Lower lobe of right lung (tissue), 2 donors: ENCODE measurements at places on chromosomes 5 and 9. TPM values are rescaled to one million over a fixed set of nuclear protein-coding genes. Genes with fewer than 3 reads are reported as not detected.

GRCh38 chr9:2336055-2336454 lies 285.5 kb upstream of the VLDLR start:
- no peak overlapping the region for H3K4me3 ChIP-seq
- DNase-seq = no peak
- no peaks in the 10 kb centered on the region for H3K27me3 ChIP-seq
- no peaks in the 10 kb centered on the region for H3K4me1 ChIP-seq

GRCh38 chr5:149416987-149417710 lies 38.1 kb upstream of the IL17B start:
- peak overlapping the region; percentile 13 for H3K4me3 ChIP-seq
- H3K27ac ChIP-seq = peak overlapping the region; percentile 73
- no peaks in the 10 kb centered on the region for H3K27me3 ChIP-seq
- H3K36me3 ChIP-seq = no peaks in the 10 kb centered on the region

The PKN3 gene
- total RNA-seq = 11.1 TPM

DNA sequence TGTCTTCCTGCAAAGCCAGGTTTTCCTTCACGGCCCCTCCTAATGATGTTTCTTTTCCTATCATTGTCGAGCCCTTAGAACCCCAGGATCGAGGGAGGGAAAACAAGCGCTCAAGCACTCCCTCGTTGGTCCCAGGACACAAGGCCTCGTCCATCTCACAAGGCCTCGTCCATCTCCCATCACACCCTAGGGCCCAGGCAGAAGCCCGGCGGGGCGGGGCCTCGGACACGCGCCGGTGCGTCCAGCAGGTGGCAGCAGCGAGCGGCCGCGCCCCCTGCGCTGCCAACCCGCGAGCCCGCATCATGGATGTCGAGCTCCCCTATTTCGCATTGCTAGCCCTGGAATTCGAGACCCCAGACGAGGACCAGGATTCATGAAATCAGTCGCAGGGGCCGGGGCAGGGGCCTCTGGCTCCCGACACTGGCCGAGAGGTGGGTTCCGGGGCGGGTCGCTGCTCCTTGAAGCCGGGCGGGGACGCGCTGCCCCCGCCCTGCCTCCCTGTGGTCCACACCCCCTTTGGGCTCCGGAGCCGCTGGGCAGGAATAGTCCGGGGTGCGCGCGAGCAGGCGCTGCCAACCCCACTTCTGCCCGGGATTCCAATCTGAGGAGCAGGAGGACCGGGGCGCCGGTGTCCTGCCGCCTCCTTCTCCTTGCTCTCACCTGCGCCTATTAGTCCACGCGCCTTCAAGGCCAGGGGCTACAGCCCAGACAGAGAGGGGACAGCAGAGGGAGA lies at the start of gene ABLIM3:
Gene ABLIM3 (plus strand): TSS at position 270 of the 733 bp plus-strand sequence. CDS start 603 bp downstream, outside the sequence.
- DNase-seq = peak; percentile 80
- peak within 1 kb of the TSS; percentile 68 for H3K4me3 ChIP-seq
- H3K4me1 ChIP-seq = peaks cover 32% of the 10 kb centered on the region
- peak within 1 kb of the TSS; percentile 81 for H3K27ac ChIP-seq
- no peaks in the 10 kb centered on the region for H3K27me3 ChIP-seq

The TNFSF15 gene
- total RNA-seq = 5.2 TPM

The CDH9 gene
- not detected for total RNA-seq

- no peaks in the 10 kb centered on the region for H3K36me3 ChIP-seq
- H3K4me3 ChIP-seq = no peak overlapping the region
- DNase-seq = no peak
- no peaks in the 10 kb centered on the region for H3K27me3 ChIP-seq
- H3K27ac ChIP-seq = no peak overlapping the region
Measured at GRCh38 chr5:96327722-96328121, 105.3 kb downstream of the PCSK1 start.

DNA sequence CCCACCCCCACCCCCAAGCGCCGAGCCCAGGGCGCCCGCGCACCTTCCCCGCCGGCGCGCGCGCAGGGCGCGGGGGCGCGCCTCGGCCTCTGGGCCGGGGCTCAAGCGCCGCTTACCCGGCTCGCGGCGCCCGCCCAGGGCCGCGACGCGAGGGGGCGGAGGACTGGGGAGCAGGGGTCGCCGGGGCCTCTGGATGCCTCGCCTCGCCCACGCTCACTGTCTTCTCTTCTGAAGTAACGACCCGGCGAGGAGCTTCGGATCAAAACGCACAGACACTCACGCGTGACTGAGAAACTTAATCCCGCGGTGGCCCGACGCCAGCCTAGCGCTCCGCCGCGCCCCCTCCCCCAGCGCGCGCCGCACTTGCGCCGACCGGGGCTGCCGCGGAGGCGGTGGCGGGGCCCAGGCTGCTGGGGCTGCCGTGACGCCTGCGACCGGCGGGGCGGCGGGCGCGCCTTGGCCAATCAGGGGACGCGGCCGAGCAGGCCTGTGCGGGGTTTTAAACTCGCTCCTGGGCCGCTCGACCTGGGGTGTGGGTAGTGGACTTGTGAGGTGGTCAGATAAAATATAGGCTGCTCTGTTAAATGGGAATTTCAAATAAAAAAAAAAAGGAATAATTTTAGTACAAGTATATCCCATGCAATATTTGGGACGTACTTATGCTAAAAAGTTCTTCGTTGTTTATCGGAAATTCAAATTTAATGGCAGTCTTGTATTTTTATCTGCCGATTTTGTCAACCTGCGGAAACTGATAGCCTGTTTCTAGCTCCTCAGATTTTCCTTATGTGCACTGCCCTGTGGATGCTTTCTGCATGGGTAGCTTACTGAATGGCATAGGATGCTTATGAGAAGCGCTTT lies at the start of gene MPDZ:
Gene MPDZ (minus strand): TSS at position 409 of the 858 bp plus-strand sequence. CDS start 29,377 bp downstream, outside the sequence.
- peaks cover 8% of the 10 kb centered on the region for H3K4me1 ChIP-seq
- peak within 1 kb of the TSS; percentile 70 for H3K4me3 ChIP-seq
- peak within 1 kb of the TSS; percentile 85 for H3K27ac ChIP-seq
- H3K36me3 ChIP-seq = no peaks in the 10 kb centered on the region
- peak; percentile 62 for DNase-seq

The LURAP1L gene
- total RNA-seq = 29.2 TPM

- H3K27me3 ChIP-seq = peaks cover 42% of the 10 kb centered on the region
- peaks cover 20% of the 10 kb centered on the region for H3K4me1 ChIP-seq
- H3K36me3 ChIP-seq = no peaks in the 10 kb centered on the region
- no peak for DNase-seq
- H3K4me3 ChIP-seq = no peak overlapping the region
Measured at GRCh38 chr5:139901251-139901575, 105.6 kb downstream of the PSD2 start.

- H3K36me3 ChIP-seq = no peaks in the 10 kb centered on the region
- no peak overlapping the region for H3K27ac ChIP-seq
- no peaks in the 10 kb centered on the region for H3K4me1 ChIP-seq
- H3K4me3 ChIP-seq = no peak overlapping the region
- H3K27me3 ChIP-seq = peaks cover 4% of the 10 kb centered on the region
Measured at GRCh38 chr5:1779782-1780613, 19.6 kb downstream of the MRPL36 start.

DNA sequence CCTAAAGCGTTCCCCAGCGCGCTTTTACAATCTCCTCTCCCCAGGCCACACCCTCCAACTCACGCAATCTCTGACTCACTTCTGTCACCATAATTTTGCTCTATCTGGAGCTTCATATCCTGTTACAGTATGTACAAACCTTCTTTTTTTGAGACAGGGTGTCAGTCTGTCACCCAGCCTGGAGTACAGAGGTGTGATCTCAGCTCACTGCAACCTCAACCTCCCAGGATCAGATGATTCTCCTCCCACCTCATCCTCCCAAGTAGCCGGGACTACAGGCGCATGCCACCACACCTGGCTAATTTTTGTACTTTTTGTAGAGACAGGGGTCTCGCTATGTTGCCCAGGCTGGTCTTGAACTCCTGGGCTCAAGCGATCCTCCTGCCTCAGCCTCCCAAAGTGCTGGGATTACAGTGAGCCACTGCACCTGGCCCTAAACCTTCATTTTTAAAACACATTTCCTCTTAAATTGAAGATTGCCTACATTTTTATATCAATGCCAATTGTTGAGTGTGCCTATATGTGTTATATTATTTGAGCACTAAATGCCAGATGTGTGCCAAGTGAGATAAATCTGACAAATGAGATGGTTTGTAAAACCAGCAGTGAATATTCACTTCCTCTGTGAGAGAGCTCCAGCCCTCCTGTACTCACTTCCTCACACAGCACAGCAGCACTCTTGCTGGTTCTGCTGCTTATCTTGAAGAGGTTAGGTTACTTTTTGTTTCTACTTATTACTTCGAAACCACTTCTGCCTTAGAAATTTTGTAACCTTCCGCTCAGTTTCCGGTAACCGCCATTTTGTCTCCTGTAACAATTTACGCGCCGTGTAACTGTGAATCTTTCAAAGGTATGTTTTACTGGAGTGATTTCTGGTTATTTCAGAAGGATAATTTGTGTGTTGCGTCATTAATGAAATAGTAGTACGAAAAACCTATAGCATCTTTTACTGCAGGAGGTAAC lies 57.9 kb downstream of the DOCK8 start:
- peak; percentile 56 for DNase-seq
- peak overlapping the region; percentile 82 for H3K27ac ChIP-seq
- H3K27me3 ChIP-seq = no peaks in the 10 kb centered on the region
- peaks cover 9% of the 10 kb centered on the region for H3K36me3 ChIP-seq

DNA sequence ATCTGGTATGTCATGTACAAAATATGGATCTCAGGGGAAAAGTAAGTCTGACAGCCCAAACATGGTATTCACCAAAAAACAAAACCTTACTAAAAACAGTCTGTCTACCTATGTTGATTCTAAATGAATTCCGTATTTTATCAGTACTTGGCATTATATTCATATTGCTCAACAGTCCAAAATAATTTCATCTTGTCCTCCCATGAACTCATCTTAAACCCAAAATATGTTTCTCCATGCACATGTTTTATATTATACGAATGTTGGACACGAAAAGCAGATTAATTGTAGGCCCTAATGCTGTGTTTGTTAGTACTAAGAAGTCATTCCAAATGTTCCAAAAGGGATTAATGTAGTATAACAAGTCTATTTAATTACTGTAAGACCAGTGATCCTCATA lies 20.1 kb downstream of the NFIB start:
- no peaks in the 10 kb centered on the region for H3K27me3 ChIP-seq
- no peak overlapping the region for H3K4me3 ChIP-seq
- DNase-seq = no peak
- no peaks in the 10 kb centered on the region for H3K36me3 ChIP-seq
- no peak overlapping the region for H3K27ac ChIP-seq

DNA sequence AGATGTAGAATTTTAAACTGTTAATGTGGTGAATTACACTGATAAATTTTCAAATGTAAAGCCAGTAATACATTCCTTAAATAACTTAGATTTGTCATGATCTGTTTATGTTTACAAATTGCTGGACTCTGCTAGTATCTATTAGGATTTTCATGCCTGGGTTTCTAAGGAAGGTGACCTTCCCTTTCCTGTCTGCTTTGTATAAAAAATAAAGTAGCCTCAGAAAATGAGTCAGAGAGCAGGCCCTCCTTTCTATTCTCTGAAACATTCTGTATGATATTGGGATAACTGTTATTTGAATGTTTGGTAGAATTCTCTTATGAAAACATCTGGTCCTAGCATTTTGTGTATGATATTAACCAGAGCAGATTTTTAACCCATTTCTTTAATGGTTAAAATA lies 255.3 kb downstream of the SYK start:
- H3K27me3 ChIP-seq = no peaks in the 10 kb centered on the region
- no peak for DNase-seq
- H3K27ac ChIP-seq = no peak overlapping the region

The CCDC183 gene
- 3.7 TPM for total RNA-seq

The DNAJC21 gene
- total RNA-seq = 49.4 TPM

The NR5A1 gene
- total RNA-seq = not detected

The HAVCR2 gene
- 33.8 TPM for total RNA-seq

The ADAMTS16 gene
- 1.1 TPM for total RNA-seq

The SPATA31C1 gene
- total RNA-seq = not detected

The FRRS1L gene
- total RNA-seq = 0.06 TPM

GRCh38 chr5:128081111-128081851 lies 2.3 kb upstream of the SLC12A2 start:
- DNase-seq = no peak
- peak overlapping the region; percentile 84 for H3K4me3 ChIP-seq
- peaks cover 49% of the 10 kb centered on the region for H3K4me1 ChIP-seq
- H3K36me3 ChIP-seq = no peaks in the 10 kb centered on the region

- peak; percentile 20 for DNase-seq
- H3K4me1 ChIP-seq = no peaks in the 10 kb centered on the region
- no peak overlapping the region for H3K4me3 ChIP-seq
- H3K27ac ChIP-seq = no peak overlapping the region
Measured at GRCh38 chr5:135012951-135013391, 21.1 kb downstream of the PITX1 start.

- DNase-seq = no peak
- no peaks in the 10 kb centered on the region for H3K27me3 ChIP-seq
- no peaks in the 10 kb centered on the region for H3K4me1 ChIP-seq
- no peak overlapping the region for H3K4me3 ChIP-seq
- no peak overlapping the region for H3K27ac ChIP-seq
Measured at GRCh38 chr5:59067956-59068656, 485.2 kb downstream of the RAB3C start.

GRCh38 chr9:71608021-71608420 lies 160.3 kb downstream of the CEMIP2 start:
- no peak for DNase-seq
- H3K4me3 ChIP-seq = no peak overlapping the region
- peaks cover 7% of the 10 kb centered on the region for H3K4me1 ChIP-seq

DNA sequence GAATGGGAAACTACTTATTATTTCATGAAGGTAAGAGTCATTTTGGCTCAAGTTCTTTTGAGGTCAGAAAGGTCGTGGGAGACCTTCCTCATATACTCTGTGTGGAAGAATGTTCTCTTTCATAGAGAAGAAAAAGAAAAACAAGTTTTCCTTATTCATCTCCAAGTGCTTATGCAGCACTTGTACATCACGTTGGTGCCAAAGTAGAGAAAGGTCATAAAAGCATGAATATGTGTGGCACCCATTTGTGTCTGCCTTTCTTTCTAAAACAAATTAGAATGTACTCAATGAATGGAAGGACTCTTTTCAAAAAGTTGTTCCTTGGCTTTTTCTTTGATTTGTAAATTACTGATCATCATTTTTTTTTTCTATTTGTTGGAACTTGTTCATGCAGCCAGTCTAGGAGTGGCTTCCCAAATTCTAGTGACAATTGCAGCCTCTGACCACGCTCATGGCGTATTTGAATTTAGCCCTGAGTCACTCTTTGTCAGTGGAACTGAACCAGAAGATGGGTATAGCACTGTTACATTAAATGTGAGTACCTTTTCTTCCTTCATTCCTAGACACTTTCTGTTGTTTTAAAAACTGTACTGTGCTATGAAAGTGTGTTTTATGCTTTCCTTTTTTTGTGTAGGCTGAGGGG lies 122.4 kb downstream of the ADGRV1 start:
- no peak overlapping the region for H3K27ac ChIP-seq
- H3K27me3 ChIP-seq = no peaks in the 10 kb centered on the region
- DNase-seq = no peak
- no peaks in the 10 kb centered on the region for H3K4me1 ChIP-seq
- no peaks in the 10 kb centered on the region for H3K36me3 ChIP-seq

DNA sequence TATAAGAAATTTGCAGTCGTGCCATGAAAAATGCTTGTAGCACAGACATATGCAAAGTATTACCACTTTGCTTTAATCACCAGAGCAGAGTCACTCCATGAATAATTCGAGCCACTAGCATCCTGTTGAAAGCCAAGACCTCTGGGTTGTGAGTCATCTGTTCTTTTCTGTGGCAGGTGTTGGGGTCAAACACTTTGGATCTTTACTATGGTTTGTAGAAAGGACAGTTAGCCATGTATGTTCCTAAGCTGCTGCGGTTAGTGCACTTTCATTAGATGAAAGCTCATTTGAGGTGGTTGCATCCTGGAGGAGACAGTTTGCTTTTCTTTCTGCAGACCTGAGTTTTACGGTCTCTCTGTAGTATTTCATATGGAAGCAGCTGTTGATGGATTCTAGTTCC lies 223.7 kb downstream of the DMRT2 start:
- no peaks in the 10 kb centered on the region for H3K27me3 ChIP-seq
- DNase-seq = no peak
- no peaks in the 10 kb centered on the region for H3K36me3 ChIP-seq
- no peak overlapping the region for H3K27ac ChIP-seq
- H3K4me1 ChIP-seq = no peaks in the 10 kb centered on the region
